ENCODE measurements at places on chromosomes 2 and 18.

DNA sequence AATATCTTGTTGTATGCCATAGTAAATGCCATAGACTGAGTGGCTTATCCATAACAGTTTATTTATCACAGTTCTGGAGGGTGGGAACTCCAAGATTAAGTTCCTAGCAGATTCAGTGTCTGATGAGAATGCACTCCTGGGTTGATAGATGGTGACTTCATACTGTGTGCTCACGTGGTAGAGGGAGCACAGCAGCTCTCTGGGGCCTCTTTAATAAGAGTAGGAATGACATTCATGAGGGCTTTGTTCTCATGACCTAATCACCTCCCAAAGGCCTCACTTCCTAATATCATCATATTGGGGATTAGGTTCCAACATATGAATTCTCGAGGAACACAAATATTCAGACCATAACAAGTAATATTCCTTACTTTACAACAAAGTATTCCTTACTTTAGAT, 98.1 kb upstream of the SH3BP4 start:
- no peak overlapping the region for H3K4me3 ChIP-seq
- no peak for DNase-seq
- H3K27ac ChIP-seq: no peak overlapping the region

DNA sequence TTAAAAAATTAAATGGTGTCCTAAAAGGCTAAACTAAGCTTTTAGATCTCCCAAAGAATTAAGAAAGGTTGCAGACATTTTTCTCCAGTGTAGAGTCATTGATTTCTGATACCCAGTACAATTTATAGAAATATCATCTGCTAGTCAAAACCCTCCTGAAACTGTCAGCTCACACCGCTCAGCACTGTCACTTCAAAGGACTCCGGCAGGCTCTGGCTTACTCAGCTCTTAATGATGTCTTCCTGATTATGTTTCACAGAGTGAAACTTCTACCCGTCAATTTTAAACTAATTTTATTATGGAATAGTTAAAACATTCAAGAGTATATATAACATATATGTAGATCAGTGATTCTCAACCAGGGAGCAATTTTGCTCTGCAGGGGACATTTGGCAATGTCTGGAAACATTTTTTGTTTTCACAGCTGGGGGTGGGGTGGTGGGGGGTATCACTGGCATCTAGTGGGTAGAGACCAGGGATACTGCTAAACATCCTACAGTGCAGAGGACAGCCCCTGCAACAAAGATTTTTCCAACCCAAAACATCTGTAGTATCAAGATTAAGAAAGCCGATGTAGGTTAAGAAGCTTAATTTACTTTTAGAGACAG, 31.6 kb downstream of the CDK15 start:
- no peaks in the 10 kb centered on the region for H3K36me3 ChIP-seq
- H3K4me1 ChIP-seq: peaks cover 5% of the 10 kb centered on the region
- H3K27me3 ChIP-seq: no peaks in the 10 kb centered on the region
- H3K27ac ChIP-seq: no peak overlapping the region

- DNase-seq: no peak
- H3K4me1 ChIP-seq: peaks cover 7% of the 10 kb centered on the region
- no peaks in the 10 kb centered on the region for H3K36me3 ChIP-seq
- no peak overlapping the region for H3K4me3 ChIP-seq
These were observed 123.9 kb downstream of the RDH14 start for GRCh38 chr2:18436503-18437005.

DNA sequence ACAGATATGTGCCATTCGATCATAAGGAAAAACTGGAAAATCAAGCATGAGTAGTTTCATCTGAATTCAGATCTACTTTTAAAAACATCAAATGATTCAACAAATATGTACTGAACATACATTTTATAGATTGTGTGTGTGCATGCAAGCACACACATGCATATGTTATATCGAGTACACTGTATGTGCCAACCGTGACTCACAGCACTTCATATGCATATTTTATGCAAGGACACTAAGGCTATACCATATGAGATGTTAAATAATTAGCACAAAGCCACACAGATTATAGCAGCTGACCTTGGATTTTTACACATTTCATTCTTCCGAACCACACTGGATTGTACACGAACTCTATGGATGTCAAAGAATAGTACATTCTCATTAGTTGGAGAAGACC, 161.2 kb downstream of the DNAH7 start:
- H3K4me1 ChIP-seq: no peaks in the 10 kb centered on the region
- H3K27me3 ChIP-seq: no peaks in the 10 kb centered on the region
- H3K4me3 ChIP-seq: no peak overlapping the region
- no peaks in the 10 kb centered on the region for H3K36me3 ChIP-seq
- H3K27ac ChIP-seq: no peak overlapping the region

DNA sequence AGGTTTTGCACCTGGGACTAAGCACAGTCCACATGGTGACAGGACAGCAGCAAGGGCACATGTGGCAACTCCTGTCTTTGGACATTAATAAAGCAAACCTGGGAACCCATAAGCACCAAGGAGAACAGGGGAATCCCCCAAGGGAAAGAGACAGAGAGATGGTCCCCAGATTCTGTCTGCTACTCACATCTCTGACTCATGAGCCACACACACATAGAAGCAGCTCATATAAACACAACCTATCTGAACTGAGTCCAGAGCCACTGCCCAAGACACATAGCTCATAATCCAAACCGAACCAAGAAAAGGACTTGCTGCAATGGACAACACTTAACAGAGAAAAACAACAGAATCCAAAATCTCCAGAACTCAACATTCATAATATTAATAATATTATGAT, 82.5 kb downstream of the OSBPL1A start:
- no peaks in the 10 kb centered on the region for H3K27me3 ChIP-seq
- no peak for DNase-seq
- H3K4me3 ChIP-seq: no peak overlapping the region
- no peak overlapping the region for H3K27ac ChIP-seq

- no peak overlapping the region for H3K4me3 ChIP-seq
- H3K27ac ChIP-seq: no peak overlapping the region
- H3K4me1 ChIP-seq: no peaks in the 10 kb centered on the region
- DNase-seq: no peak
These were observed 123.0 kb upstream of the THUMPD2 start for GRCh38 chr2:39902103-39902502.

GRCh38 chr2:15369129-15369528, 192.0 kb downstream of the NBAS start:
- H3K4me3 ChIP-seq: no peak overlapping the region
- H3K36me3 ChIP-seq: peaks cover 24% of the 10 kb centered on the region
- DNase-seq: no peak
- H3K4me1 ChIP-seq: no peaks in the 10 kb centered on the region

- DNase-seq: no peak
- H3K27ac ChIP-seq: no peak overlapping the region
- no peaks in the 10 kb centered on the region for H3K36me3 ChIP-seq
- H3K4me3 ChIP-seq: no peak overlapping the region
These were observed 110.4 kb downstream of the MAP2 start for GRCh38 chr2:209534228-209534627.

DNA sequence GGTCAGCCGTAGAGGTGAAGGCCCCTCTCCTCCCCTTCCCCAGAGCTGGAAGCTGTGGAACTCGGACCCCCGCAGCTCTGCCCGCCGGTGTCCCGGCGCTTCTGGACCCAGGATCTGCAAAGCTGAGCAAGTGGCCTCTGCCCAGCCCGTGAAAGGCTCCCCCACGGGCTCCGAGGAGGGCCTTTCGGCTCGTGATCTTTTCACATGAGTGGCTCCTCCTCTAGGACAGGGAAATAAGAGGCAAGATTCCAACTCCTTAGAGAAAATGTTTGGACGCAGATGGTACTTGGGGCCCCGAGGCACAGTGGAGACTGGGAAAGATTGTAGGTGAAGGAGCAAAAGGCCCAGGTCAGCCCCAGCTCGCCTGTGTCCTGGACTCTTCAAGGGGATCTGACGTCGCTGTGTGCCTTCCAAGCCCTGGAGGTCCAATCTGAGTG, 48.2 kb upstream of the SP3 start:
- DNase-seq: peak; percentile 65
- H3K36me3 ChIP-seq: no peaks in the 10 kb centered on the region
- peak overlapping the region; percentile 52 for H3K4me3 ChIP-seq
- peak overlapping the region; percentile 94 for H3K27ac ChIP-seq
- peaks cover 40% of the 10 kb centered on the region for H3K4me1 ChIP-seq

DNA sequence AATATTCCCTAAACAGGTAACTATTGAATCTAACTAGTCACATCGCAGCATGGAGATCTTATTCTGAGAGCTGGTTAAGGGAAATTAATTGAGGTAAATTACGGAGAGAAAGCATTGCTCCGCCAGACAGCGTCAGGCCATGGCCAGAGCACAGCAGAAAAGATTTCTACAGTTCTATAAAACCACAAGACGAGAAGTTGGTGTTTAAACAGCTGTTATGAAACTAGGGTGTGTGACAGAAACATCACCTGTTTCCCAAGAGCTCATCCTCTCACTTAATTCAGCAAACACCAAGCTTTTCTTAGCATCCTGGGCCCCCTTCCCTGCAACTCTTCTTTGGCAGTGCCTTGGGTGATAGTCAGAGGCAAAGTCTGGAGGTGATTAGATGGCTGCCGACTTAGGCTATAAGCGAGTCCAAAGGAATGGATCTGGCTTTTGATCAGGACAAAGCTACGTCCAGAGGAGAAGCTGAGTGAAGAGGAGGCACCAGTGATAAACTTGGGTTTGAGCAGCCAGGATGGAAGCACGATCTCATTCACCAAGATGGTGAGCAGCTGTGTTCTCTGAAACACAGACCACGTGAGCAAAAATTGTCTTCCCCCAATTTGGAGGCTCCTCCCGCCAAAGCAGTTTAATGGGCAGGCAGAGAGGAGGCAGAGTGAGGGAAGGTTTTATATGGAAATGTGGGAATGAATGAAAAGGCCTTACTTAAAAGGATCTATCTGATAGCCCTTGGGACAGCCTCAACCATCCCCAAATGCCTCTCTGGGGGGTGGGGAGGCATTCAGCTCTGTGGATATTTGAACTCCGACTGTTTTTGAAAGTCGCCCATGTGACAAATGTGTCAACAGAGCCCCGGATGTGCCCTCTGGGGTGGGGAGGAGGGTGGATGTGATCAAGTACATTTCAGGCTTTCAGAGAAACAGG, 57.8 kb downstream of the PKDCC start:
- peaks cover 6% of the 10 kb centered on the region for H3K4me1 ChIP-seq
- no peaks in the 10 kb centered on the region for H3K36me3 ChIP-seq
- no peak overlapping the region for H3K4me3 ChIP-seq
- peak; percentile 31 for DNase-seq

GRCh38 chr2:73728711-73729110, 8.4 kb downstream of the TPRKB start:
- H3K4me1 ChIP-seq: no peaks in the 10 kb centered on the region
- H3K27me3 ChIP-seq: no peaks in the 10 kb centered on the region
- H3K4me3 ChIP-seq: no peak overlapping the region

DNA sequence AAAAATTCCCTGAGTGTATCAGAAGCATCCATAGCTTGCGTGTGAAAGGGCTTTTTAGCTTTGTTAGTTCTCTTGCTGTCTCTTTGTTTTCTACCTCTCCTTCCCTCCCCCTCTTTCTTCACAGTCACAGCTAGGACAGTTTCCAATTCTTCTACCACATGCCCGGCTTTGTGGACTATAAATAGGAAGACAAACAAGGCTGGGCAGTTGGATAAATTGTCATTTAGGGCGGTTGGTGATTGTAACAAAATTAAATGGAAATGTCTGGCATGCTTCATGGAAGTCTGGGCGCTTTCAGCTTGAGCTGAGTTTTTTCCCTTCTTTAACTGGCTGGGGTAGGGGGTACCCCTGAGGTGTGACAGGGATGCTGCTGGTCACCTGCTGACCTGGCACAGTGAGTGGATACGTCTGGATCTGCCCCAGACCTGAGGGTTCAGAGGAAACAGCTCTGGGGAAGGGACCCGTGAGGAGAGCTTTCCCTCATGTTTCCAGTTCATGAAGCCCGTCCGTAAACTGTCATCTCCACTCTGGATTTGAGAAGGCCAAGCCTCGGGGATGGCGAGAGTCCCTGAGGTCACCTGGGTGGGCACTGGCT, 29.0 kb upstream of the GIGYF2 start:
- H3K4me3 ChIP-seq: no peak overlapping the region
- H3K27me3 ChIP-seq: no peaks in the 10 kb centered on the region
- peaks cover 42% of the 10 kb centered on the region for H3K36me3 ChIP-seq
- peaks cover 32% of the 10 kb centered on the region for H3K4me1 ChIP-seq
- DNase-seq: no peak

DNA sequence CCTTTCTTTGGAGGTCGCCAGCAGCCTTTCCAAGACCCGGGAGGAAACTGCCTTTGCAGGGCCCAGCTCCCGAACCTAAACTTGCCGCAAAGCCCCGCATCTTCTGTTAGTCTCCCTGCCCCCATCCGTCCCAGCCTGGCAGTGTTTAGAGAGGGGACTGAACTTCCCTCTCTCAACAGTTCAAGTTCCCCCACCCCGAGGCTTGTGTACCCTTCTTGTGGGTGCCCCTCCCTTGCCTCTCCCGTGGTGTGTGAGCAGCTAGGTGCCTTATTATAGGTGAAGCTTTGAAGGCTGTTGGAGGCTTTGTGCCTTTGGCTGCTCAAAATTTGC, 1.4 kb downstream of the LBH start:
- peaks cover 13% of the 10 kb centered on the region for H3K36me3 ChIP-seq
- H3K4me3 ChIP-seq: peak overlapping the region; percentile 91
- DNase-seq: no peak
- H3K27ac ChIP-seq: peak overlapping the region; percentile 93
- H3K27me3 ChIP-seq: no peaks in the 10 kb centered on the region

DNA sequence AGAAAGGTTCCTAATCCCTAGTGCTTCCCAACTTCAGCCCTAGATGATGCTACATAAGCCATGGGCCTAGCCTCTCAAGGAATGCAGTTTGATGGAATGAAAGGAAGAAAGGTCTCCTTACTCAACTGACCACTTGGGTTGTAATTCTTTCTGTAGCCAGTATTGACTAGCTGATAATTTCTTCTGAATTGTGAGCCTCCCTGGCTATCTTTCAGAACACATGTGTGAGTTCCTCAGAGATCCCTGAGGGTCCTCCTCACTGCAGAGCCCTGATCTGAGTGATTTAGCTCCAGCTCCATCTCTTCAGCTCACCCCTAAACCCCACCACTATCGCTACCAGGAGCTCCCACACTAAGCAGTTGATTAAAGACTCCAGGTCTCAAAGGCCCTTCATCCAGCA, 31.5 kb downstream of the CFAP210 start:
- H3K4me3 ChIP-seq: no peak overlapping the region
- H3K27me3 ChIP-seq: no peaks in the 10 kb centered on the region
- no peak overlapping the region for H3K27ac ChIP-seq
- H3K4me1 ChIP-seq: no peaks in the 10 kb centered on the region
- no peaks in the 10 kb centered on the region for H3K36me3 ChIP-seq

DNA sequence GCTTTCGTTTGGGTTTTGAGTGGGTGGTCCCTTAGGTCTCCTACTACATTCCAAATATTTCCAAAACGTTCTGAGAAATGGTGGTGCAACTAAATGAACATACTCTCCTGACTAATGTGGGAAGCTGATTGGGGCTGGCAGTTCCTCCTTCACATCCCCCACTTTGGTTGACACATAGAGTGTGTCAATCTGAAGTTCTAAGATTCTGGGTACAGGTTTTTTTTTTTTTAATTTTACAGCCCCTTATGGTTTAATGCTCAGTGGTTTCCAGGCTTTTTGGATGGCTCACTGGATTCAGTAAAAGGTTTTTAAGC, 58.4 kb upstream of the ITGB6 start:
- no peaks in the 10 kb centered on the region for H3K27me3 ChIP-seq
- peaks cover 15% of the 10 kb centered on the region for H3K4me1 ChIP-seq
- no peak overlapping the region for H3K4me3 ChIP-seq
- no peak overlapping the region for H3K27ac ChIP-seq
- DNase-seq: no peak
